ENCODE measurements at places on chromosomes 6 and 20. TPM values are rescaled to one million over a fixed set of nuclear protein-coding genes. Genes with fewer than 3 reads are reported as not detected.

- DNase-seq, result no peak
These were observed 1.3 kb downstream of the PTGIS start for GRCh38 chr20:49566401-49567364.

IL17A gene
- not detected for total RNA-seq

- DNase-seq, result no peak
These were observed 12.8 kb upstream of the SERPINB1 start for GRCh38 chr6:2854396-2854982.

DNA sequence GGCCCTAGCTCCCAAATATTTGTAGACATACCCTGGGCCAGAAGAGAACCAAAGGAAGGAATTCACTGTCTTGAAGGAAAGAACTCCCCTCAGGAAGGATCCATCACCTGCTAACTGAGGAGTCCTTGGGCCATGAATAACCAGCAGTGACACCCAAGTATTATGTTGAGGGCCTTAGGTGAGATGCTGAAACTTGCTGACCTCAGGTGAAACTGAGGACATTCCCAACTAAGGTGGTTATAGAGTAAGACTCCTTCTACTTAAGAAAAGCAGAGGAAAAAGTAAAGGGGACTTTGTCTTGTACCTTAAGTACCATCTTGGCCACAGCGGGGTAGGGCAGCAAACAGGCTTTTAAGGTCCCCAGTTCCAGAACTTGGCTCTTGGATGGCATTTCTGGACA, 491.7 kb downstream of the C6orf118 start:
- no peak for DNase-seq

SPATS1 gene
- not detected for total RNA-seq

EPPIN gene
- total RNA-seq, result not detected

DNA sequence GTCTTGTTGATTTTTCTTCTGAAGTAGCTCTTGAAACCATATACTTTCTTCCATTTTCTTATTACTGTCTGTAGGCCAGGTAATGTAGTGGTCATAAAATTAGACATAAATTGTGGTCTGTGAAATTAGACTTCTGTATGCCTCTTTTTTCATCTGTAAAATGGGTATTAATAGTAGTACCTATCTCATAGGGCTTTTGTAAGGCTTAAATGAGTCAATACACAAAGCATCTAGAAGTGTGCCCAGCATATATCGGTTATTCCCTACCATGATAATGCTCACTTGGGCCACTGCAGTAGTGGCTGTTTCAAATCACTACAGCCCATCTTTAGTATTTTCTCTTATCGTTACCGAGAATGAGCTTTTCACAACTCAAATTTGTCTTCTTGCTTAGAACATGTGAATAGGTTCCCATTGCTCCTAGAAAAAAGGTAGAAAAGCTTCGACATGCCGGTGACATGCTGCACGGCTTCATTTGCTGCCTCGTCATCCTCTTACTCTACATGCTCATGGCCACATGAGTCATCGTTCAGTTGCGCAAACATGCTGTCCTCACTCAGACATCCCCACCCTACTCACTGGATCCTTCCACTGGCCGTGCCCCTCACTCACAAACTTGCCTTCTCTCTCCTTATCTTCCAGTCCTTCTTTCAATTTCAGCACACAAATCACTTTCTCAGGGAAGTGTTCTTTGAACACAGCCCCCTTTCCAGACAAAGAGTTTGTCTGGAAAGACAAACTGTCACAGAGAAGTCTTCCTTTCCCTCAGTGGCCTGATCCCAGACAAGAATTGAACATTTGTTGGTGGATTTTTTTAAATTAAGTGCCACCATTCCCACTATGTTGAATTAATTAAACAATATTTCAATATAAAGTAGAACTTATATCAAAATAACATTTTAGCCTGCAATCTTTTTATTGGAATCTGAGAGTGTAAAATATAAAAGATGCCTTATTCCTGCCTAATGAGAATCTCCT, 32.2 kb upstream of the ERVFRD-1 start:
- peak; percentile 82 for DNase-seq
